ENCODE measurements at places on chromosomes 5 and 9. TPM values are rescaled to one million over a fixed set of nuclear protein-coding genes. Genes with fewer than 3 reads are reported as not detected.
A peak's percentile ranks its signal among the peaks of the same experiment; 100 is the strongest.

DNA sequence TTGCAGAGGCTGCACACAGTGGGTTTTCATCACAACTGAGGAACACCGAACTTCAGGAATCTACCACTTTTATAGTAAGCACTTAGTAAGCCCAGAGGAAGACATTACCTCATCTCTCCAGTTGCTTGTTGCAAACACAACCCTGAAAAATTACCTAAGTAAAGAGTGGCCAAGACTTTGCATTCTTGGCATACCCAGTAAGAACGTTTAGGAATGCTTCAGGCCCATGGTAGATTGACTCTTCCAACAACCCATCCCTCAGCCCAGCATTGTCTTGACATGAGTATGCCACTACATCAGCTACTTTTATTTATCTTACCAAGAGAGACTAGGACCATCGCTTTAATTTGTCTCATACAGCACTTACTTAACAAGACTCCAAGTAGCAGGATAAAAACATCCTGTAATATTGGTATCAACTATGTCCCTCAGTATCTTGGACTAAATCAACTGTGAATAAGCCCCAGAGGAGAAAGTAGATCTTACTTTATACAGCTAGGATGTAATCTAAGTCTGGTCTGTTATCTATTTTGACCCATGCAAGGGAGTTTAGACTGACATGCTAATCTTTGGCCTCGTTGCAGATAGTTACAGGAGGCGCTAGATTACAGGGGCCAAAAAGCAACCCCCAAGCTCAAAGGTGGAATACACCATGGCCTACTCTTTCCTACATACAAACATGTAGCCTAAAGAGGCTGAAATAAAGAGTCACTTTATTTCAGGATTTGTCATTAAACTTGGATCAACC lies 114.9 kb downstream of the INVS start:
- DNase-seq = no peak

GRCh38 chr5:204001-204400 lies 12.7 kb downstream of the LRRC14B start:
- no peak for DNase-seq

DNA sequence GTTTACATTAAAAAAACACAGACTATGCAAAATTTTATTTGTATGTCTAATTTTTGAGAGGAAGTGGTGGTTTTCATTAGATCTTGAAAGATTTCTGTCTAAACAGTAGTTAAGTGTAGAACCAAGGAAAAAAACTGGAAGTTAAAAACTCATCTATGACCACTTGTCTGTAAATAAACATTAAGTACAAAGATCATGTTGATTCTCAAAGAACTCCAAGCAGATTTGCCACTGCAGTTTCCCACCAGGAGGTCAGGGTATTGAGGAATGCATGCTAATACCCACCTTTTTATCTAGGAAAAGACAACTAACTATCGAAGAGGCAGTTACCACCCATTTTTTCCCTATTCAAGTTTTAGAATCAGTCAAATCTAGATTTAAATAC lies 1.9 kb downstream of the STOM start:
- no peak for DNase-seq

GRCh38 chr5:65830856-65831255 lies 95.5 kb upstream of the ERBIN start:
- no peak for DNase-seq

- DNase-seq = no peak
These were observed 37.2 kb downstream of the FAM240B start for GRCh38 chr9:38682713-38683112.

DNA sequence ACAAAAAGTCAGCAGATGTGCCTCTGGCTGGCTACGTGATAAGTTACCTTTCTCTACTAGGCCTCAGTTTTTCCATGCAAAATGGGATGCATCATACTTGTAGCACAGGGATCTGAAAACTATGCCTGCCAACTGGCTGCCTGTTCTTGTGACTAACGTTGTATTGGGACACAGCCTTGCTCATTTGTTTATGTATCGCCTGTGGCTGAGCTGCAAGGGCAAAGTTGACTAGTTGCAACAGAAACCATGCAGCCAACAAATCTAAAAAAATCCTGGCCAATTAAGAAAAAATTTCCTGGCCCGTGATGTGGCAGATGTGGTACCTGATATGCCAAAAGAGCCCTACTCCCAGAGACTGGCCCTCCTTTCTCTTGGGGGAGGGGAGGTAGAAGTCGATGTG lies 131.3 kb downstream of the SEC61B start:
- DNase-seq = peak; percentile 18

GRCh38 chr9:129390541-129390940 lies 212.5 kb upstream of the IER5L start:
- DNase-seq = no peak

DNA sequence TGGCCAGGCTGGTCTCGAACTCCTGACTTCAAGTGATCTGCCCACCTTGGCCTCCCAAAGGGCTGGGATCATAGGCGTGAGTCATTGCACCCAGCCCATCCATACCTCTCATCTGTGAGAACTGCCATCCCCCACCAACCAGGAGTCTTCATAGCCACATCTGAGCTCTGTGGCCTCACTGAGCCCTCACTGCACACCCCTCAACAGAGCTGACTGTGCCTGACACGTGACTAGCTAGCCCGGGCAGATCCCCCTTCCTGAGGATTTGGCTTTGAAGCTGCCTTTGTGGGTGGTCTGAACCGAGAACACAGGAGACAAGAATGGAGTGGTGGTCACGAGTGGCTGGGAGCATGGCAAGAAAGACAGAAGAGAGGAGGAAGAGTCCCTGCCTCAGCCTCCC lies 15.6 kb downstream of the AK8 start:
- no peak for DNase-seq

DNA sequence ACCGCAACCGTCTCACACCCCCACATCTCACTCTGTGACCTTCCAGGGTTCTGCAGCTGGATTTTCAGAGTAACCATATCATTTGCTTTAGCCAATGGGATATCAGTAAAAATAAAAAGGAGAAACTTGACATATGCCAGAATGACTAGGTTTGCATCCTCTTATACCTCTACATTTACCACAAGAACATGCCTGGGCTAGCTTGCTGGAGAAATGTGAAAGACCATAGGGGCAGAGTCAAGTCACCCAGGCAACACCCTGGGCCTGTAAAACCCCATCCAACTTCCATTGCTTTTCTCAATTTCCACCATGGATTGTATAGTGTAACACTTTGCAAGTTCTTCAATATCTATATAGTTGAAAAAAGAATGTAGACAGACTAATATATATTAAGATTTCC lies 731.1 kb downstream of the PTPRD start:
- no peak for DNase-seq

DNA sequence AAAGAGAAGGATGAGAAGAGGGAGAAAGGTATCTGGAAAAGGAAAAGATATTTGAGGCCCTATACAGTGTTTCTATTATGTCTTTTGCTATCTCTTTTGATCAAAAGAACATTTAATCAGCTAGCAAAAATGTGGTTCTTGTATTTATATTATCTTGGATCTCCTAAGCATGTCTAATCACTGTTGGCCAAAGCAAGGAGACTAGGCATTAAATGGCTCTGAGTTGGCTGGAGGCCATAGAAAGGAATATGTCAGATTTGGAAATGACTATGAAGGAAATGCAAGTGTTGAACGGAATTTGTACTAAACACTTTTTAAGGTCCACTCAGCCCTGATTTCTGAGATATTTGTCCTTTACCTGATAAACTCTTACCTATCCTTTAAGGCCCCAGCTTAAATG lies 22.4 kb upstream of the THG1L start:
- DNase-seq = no peak

- no peak for DNase-seq
These were observed 44.0 kb downstream of the TNPO1 start for GRCh38 chr5:72860499-72860898.

- DNase-seq = no peak
These were observed 244.4 kb downstream of the FAM114A2 start for GRCh38 chr5:153794327-153794726.

- no peak for DNase-seq
These were observed 239.6 kb downstream of the FANCC start for GRCh38 chr9:95077766-95078370.

DNA sequence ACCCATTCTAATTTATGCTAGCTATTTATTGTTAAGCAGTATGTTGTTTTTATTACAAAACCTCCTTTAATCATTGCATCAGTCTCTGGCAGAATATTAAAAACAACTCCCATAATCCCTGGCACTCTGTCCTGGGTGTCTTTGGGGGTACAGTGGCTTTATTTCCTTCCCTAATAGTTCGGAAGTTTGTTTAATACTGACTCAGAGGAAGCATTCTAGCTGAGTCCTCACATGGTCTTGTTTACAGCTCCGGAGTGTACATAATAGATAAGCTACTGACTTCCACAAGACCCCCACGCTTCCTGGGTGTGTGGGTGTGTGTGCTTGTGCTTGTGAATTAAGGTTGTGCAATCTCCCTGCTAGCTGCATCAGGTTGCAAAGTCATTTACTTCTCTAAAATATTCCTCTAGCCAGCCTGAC lies 149.8 kb upstream of the CDKN2B start:
- DNase-seq = no peak

DNA sequence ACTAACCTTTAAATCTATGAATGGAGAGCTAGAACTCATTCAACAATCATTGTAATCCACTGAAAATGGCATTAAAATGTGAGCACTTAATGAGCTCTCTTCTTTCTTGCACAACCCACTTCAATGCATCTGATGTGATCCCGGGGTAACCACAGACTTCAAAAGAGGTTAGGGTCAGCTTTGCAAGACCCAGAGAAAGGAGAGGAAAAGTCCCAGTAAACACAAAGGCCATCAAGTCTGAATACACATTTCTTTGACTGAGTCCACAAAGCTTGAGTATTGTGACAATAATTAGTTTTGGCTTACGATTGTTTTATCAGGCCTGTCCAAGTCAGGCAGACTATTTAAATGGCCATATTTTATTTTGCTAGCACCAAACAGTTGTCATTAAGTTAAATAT lies 148.8 kb upstream of the ZNF608 start:
- no peak for DNase-seq

DNA sequence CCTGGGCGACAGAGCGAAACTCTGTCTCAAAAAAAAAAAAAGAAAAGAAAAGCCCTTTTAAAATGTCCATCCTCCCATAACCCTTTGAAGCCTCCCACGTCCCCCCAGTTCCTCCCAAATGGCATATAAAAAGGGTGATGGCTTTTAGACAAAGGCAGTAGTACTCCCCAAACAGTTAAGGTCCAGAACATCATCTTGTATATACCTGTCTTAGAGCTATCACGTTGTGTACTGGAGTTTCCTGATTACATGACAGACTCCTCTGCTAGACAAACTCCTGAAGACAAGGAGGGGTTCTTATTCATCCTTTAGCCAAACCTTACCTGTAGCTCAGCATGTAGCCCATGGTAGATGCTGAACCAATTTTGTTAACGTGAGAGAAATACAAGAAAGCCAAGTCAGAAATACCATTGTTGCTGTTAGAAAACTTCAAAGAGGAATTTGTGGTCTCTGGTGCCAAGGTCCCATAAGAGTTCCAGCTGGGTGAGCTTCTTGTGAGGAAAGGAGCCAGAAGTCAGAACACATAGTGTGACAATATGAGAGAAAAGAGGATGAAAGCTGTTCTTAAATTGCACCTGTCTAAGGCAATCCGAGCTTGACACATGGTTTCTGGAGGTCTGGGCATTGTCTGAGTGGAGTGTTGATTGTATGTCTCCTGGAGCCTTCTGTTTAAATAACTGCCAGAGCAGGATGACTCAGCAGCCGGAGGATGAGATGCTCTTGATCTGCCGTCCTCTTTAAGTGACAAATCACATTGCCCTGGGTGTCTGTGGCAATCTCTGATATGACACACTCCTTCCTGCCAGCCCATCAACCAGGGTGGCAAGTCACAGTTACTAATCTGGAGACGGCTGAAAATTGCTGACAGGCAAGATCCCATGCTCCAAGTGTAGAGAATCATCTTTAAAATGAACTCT lies 69.1 kb downstream of the ARRDC3 start:
- peak; percentile 59 for DNase-seq

DNA sequence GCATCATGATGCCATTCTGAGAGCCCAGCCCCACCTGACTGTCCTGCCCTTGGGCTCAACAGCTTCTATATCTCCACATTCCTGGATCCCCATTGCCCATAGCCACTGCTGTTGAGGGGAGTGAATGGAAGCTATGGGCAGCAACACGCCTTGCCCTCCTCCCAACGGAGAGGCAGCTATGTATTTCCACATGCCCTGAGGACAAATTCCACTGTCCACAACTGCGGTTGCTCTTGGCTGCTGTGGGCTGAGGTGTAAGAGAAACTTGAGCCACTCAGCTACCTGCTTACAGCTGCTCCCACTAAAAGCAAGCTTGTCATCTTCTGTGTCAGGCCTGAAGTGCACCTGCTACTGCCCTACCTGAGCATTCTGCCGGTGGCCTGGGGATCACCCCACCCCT lies 222.9 kb downstream of the PSAT1 start:
- DNase-seq = no peak

DNA sequence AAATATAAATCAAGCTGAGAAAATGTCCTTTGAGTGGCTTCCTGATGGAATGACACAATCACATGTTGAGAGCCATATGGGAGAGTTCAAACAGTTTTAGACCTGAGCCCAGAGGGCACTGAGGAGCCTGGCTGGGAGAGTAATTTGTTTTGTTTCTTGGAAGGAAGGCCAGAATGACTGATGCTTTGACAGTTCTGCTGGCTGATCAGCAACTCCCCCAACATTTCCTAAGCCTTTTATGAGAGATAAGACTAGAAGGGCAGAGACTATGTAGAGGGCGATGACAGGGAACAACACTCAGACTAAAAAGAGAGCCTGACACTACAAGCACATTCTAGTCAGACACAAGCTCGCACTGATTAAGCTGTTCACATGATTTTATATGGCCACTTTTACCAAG lies 169.2 kb downstream of the COX7C start:
- no peak for DNase-seq

DNA sequence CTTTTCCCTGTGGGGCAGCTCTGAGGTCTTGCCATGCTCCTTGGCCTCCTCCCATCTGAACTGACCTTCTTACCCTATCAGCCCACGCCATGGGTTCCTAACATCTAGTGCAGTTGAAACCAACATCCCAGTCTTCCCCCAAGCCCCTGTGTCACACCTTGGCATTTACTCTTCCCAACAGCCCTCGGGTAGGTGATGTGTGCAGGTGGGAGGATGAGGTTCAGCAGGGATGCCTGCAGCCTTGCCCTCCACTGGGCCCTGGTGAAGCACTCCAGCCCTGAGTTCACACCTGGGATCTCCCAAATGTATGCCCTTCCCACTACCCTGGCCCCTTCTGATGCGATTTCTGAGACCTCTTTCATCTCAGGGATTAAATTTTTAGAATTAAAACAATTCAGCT lies 15.5 kb downstream of the IRX2 start:
- DNase-seq = no peak

GRCh38 chr5:26610577-26610976 lies 427.8 kb downstream of the CDH9 start:
- no peak for DNase-seq

GRCh38 chr5:128674837-128675446 lies 136.9 kb upstream of the FBN2 start:
- DNase-seq = no peak

BSPRY gene
- total RNA-seq = 3.9 TPM

SLC25A51 gene
- total RNA-seq = 31.1 TPM

NTRK2 gene
- total RNA-seq = 35.3 TPM

INSL4 gene
- total RNA-seq = not detected

SLC46A2 gene
- total RNA-seq = 1.2 TPM

IFNE gene
- total RNA-seq = not detected

Data from skin of body (tissue), 3 donors.